ENCODE measurements at places on chromosomes 13 and 19. TPM values are rescaled to one million over a fixed set of nuclear protein-coding genes. Genes with fewer than 3 reads are reported as not detected.

- no peak for DNase-seq
These were observed 22.2 kb upstream of the SIAH3 start for GRCh38 chr13:45873491-45874325.

DNA sequence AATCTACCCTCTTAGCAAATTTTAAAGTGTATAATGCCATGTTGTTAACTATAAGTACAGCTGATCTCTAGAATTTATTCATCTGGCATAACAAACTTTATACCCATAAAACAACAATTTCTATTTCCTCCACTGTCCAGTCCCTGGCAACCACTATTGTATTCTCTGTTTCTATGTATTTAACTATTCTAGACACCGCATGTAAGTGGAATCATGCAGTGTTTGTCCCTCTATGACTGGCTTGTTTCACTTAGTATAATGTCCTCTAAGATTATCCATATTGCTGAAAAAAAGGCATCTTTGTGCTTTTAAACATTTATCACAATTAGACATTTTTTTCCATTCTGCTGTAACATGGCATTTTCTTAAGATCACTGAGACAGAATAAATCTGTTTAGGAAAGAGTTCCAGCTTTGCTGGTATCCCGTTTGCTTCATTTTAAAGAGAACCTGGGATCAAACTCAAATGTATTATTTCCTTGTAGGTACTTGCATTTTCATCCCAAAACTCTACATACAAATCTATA, 1191.0 kb downstream of the SLITRK5 start:
- DNase-seq, result no peak

- DNase-seq, result peak; percentile 54
These were observed 106.5 kb downstream of the TEX26 start for GRCh38 chr13:31038834-31039552.

GRCh38 chr13:52599848-52600603, 42.2 kb upstream of the HNRNPA1L2 start:
- peak; percentile 53 for DNase-seq

GRCh38 chr19:36604656-36605100, 435 bp upstream of the ZNF382 start:
- DNase-seq, result peak; percentile 20

GRCh38 chr19:18416778-18417249, 2.4 kb upstream of the SSBP4 start:
- DNase-seq, result peak; percentile 89

- DNase-seq, result no peak
These were observed 550.8 kb upstream of the SLITRK1 start for GRCh38 chr13:84433024-84433423.

- peak; percentile 18 for DNase-seq
These were observed 9.6 kb downstream of the CEBPA start for GRCh38 chr19:33292595-33293254.

- no peak for DNase-seq
These were observed 3.6 kb downstream of the ARHGAP45 start for GRCh38 chr19:1070576-1070930.

- DNase-seq, result no peak
These were observed 14.8 kb upstream of the PROZ start for GRCh38 chr13:113143466-113144254.

GRCh38 chr13:100460266-100460665, 128.3 kb downstream of the GGACT start:
- peak; percentile 9 for DNase-seq

DNA sequence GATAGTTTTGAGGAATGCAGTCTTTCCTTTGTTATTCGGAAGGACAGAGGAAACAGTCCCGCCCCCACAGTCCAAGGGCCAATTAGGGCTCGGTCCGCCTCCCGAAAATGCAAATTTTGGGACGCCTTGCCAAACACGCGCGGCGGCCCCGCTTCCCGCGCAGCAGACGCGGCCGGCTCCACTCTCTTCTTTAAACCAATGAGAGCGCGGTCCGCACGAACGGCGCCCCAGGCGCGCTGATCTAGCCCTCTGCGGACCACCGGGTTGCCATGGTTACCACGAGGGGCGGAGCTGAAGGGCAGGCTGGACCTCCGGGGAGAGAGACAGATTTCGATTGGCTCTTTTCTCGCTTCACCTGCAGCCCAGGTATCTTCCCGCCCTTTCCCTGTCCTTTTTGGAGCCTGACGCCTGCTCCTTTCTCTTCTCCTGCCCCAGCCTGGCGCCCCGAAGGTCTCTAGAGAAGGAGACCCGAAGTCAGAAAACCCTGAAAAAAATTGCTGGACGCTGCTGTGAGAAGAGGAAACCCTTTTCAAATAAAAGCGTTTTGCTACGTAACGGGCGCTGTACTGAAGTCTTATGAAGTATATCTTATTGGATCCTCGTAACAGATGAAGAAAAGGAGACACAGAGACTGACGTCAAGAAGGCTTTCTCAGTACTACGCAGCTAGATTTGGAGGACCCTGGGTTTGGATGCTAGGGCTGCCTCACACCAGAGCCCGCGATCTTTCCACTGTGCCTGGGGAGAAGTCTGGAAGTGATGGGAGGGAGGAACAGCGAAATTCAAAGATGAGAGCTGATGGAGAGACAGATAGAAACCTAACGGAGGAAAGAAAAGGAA, 2.0 kb downstream of the PTH2 start:
- DNase-seq, result peak; percentile 87

DNA sequence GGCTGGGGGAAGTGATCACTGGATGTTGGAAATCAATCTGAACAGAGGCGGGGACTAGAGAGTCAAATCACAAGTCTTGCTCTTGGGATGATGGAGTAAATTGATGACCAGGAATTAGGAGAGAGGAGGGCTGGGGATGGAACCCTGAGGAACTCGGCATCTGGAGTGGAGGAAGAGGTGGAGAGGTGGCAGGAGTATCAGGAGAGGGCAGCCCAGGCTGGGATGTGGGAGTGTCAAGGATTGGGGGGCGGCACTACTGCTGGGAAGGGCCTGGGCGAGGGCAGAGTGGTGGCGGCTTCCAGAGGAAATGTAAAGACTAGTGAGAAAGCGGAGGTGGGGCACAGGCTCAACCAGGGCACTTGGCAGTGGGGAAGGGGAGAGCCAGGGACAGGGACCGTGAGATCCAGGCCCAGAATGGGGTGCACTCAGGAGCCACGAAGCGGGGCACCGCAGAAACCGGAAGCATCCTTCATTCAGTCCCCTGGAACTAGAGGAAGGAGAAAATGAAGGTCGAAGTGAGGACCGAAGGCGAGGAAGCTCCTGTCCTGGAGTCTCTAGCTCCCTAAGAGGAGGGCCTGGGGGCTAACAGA, 81.2 kb upstream of the GPR183 start:
- no peak for DNase-seq

- no peak for DNase-seq
These were observed 57.9 kb downstream of the SMARCA4 start for GRCh38 chr19:11018763-11019162.

DNA sequence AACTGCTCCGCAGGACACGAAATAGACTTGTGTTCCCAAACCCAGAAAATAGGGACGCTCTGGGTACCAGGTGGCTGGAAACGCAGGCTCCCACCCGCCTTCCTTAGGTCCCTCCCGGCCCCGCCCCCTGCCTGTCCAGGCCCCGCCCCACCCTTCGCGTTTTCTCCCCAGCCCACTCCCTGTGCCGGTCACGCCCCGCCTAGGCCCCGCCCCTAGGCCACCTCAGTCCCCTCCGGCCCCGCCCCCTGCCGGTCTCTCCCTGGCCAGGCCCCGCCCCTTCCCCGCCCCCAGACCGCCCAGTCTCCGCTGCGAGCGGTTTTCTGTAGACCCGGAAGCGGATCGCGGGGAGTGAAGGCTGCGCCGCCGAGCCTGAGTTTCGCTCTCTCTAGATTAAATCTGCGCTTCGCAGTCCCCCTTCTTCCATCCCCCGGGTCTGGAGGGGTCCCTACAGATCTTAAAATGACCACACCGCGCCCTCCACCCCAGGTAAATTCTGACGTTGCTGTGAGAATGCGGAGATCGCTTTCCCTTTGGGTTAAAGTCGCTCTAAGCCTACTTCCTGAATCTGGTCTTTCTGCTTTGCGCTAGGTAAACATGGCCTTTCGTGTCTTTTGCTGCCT, 3.7 kb upstream of the ZNF665 start:
- DNase-seq, result peak; percentile 98

GRCh38 chr13:101875717-101876393, 423.4 kb downstream of the ITGBL1 start:
- no peak for DNase-seq

DNA sequence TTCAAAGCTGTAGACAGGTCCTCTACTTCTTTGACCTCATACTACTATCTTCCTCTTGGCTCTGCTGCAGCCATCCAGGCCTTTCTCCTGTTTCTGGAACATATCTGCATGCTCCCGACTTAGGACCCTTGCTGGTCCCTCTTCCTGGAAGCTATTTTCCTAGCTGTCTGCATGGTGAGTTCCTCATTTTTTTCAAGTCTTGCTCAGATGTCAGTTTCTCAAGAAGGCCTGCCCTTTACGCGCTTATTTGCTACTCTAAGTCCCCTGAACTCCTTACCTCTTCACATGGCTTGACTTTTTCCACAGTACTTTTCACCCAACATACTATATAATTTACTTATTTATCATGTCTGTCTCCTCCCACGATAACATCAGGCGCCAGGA, 31.4 kb downstream of the DNAJC3 start:
- DNase-seq, result no peak

- no peak for DNase-seq
These were observed 27.5 kb upstream of the TEX29 start for GRCh38 chr13:111292710-111293485.

The PEAK3 gene
- not detected for total RNA-seq

The PROZ gene
- not detected for total RNA-seq

The RSPH6A gene
- total RNA-seq, result 0.27 TPM

The KLK15 gene
- not detected for total RNA-seq

The ZSCAN4 gene
- not detected for total RNA-seq

The DNAJC15 gene
- total RNA-seq, result 0.88 TPM

The MEDAG gene
- 0.35 TPM for total RNA-seq

The KRTDAP gene
- not detected for total RNA-seq

The SERPINE3 gene
- not detected for total RNA-seq

The ZNF582 gene
- 10.1 TPM for total RNA-seq

The ZNF829 gene
- total RNA-seq, result 2.3 TPM

The ZNF534 gene
- 1.5 TPM for total RNA-seq

All from cardiac muscle cell (in vitro differentiated cells and primary cell).